ENCODE measurements at places on chromosomes 12 and 14.

DNA sequence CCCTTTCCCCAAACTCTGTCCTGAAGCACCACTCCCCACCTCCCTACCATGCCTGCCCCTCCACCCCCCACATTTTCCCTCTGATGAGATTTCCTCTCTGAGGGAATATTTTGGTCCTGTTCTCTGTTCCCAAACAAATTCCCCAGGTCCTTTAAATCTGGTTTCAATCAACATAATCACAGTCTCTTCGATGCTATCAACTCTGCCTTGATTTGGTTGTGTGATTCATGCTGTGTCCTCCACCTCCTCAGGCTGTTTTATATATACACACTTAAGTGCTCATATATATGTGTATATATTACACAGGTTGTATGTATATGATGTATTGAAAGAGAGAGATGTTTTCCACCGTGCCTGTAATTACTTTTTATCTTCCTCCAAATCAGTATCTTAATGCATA, 36.0 kb downstream of the NTF3 start:
- no peak for DNase-seq

GRCh38 chr14:91509878-91510170, 286 bp downstream of the PPP4R3A start:
- no peak for DNase-seq

GRCh38 chr14:75631453-75631831, 29.2 kb downstream of the ERG28 start:
- no peak for DNase-seq

- no peak for DNase-seq
These were observed 4.0 kb upstream of the ARF3 start for GRCh38 chr12:48961331-48961730.

GRCh38 chr12:89368391-89368790, 16.1 kb upstream of the DUSP6 start:
- DNase-seq, result no peak

- no peak for DNase-seq
These were observed 53.5 kb downstream of the FBRSL1 start for GRCh38 chr12:132543298-132544079.

DNA sequence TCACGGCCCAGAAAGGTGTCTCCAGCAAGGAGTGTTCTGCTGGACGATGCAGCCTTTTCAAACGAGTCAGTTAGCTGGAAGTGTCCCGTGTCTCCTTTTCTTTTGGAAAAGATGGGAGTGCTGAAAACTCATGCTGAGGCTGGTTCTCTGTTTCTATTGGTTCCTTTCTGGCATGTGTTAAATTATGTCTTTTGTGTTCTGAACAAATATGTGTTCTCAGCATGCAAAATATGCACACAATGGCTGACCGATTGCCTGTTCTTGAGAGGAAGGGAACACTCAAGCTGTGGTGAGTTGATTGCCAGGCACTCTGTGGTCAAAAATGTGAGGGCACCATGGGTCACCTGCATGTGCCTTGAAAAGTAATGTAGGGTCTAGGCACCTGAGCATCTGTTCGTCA, 181.3 kb downstream of the CACNA1C start:
- DNase-seq, result no peak

- DNase-seq, result no peak
These were observed 1052.3 kb downstream of the AACS start for GRCh38 chr12:126117502-126117901.

Measured in left kidney (tissue), 8 donors.